Astrocyte (in vitro differentiated cells and primary cell): ENCODE measurements at places on chromosomes 6 and 20. TPM values are rescaled to one million over a fixed set of nuclear protein-coding genes. Genes with fewer than 3 reads are reported as not detected.

HLA-DMB gene
- total RNA-seq, result 0.11 and 0.24 TPM in 2 replicates

DNA sequence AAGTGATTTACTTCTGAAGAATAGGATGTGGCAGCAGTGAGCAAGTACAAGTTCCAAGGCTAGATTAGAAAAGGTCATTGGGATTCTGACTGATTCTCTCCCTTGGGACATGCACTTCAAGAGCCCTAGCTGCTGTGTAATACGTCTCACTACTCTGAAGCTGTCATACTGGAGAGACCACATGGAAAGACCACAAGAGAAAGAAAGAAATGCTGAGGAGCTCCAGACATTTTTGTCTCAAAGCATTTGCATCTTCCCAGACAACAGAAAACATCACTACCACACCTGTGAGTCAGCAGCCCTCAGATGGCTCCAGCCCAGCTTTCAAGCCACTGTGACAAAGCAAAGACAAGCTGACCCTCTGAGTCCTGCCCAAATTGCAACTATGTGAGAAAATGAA lies 20.7 kb downstream of the TENT5A start:
- no peaks in the 10 kb centered on the region for H3K27me3 ChIP-seq
- H3K27ac ChIP-seq, result no peak overlapping the region
- H3K36me3 ChIP-seq, result no peaks in the 10 kb centered on the region
- no peaks in the 10 kb centered on the region for H3K4me1 ChIP-seq
- peak; percentile 81 for DNase-seq

NKAPL gene
- total RNA-seq, result not detected in 2 replicates

KIAA0408 gene
- 17.5 and 19.6 TPM in 2 replicates for total RNA-seq

DNA sequence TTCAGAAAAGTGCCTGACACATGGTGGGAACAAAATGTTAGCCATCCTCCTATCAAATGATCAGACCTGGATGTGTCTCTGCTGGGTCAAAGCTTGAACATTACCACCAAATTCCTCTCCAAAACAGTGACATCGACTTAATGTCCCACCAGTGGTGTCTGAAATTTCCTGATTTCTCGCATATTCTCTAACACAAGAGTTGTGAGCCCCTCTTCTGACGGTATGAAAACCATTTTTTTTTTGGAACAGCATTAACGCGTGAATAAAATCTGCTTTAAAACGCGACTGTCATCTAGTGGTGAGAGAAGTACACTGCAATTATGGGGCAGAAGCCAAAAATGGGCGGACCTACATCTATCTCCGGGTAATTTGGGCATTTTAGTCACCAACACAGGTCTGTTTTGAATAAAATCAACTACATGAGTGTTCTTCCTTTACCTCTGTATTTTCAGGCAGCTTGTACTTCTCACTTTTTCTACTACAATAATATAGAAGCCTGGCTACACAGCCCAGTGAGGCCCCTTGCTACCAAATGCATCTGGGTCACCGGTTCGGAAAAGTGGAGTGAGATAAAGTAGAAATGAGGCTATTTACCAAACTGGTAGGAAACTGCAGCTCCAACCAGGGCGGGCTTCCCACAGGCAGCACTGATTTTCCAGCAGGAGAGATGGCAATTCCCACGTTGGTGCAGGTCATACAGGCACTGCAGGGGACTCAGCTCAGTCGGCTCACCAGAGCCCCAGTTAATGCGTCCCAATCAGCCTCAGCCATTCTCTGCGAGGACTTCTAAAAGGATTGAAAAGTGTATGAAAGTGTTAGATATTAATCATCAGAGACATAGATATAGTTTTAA lies 27.4 kb downstream of the MGME1 start:
- no peak overlapping the region for H3K4me3 ChIP-seq
- peaks cover 11% of the 10 kb centered on the region for H3K4me1 ChIP-seq
- no peaks in the 10 kb centered on the region for H3K36me3 ChIP-seq
- peak; percentile 47 for DNase-seq

DNA sequence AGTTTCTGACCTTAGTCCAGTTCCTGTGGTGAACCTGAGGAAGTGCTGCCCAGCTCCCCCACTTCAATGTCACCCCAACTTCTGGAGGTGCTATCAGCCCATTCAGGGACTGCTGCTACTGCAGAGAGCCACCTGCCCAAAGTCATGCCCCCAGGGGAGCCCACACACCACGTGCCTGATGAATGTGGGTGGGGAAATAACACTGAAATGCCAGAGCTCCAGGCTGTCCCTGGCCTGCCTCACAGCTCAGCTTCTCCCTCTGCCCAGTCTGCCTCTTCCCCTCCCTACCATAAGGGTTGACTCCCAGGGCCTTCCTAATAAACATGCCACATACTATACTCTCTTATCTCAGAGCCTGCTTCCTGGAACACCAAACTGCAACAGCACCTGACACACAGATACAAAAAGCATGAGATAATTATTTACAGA lies 276.4 kb upstream of the MOCS1 start:
- no peak overlapping the region for H3K27ac ChIP-seq
- DNase-seq, result no peak
- H3K4me1 ChIP-seq, result no peaks in the 10 kb centered on the region
- H3K27me3 ChIP-seq, result no peaks in the 10 kb centered on the region

DST gene
- 352 and 442 TPM in 2 replicates for total RNA-seq
